Neural cell (in vitro differentiated cells): ENCODE measurements at places on chromosomes 11 and 22. TPM values are rescaled to one million over a fixed set of nuclear protein-coding genes. Genes with fewer than 3 reads are reported as not detected.

The RTN4RL2 gene
- 0.24 and 0.66 TPM in 2 replicates for polyA plus RNA-seq

The ZNRF3 gene
- 2.6 and 2.9 TPM in 2 replicates for polyA plus RNA-seq

The PIH1D2 gene
- 4.7 and 12.2 TPM in 2 replicates for polyA plus RNA-seq

The APOBEC3F gene
- not detected in 2 replicates for polyA plus RNA-seq

The OR10A2 gene
- not detected in 2 replicates for polyA plus RNA-seq

The ZP1 gene
- polyA plus RNA-seq: 0.62 and 1.5 TPM in 2 replicates

The AP5B1 gene
- polyA plus RNA-seq: 0.52 and 1.3 TPM in 2 replicates

The PPP6R3 gene
- 111 and 140 TPM in 2 replicates for polyA plus RNA-seq

The ADM2 gene
- polyA plus RNA-seq: not detected in 2 replicates

The CARD10 gene
- polyA plus RNA-seq: 0.36 TPM in 1 of 2 replicates, not detected in the other

The C11orf16 gene
- not detected in 2 replicates for polyA plus RNA-seq

The MMP8 gene
- polyA plus RNA-seq: not detected in 2 replicates

The PIK3IP1 gene
- 32.0 and 38.4 TPM in 2 replicates for polyA plus RNA-seq

The TRIM3 gene
- 81.7 and 120 TPM in 2 replicates for polyA plus RNA-seq

The SEC14L3 gene
- polyA plus RNA-seq: not detected in 2 replicates

The ZNF214 gene
- 6.9 and 7.6 TPM in 2 replicates for polyA plus RNA-seq

The CCDC87 gene
- 0.48 TPM in 1 of 2 replicates, not detected in the other for polyA plus RNA-seq

The CARD16 gene
- not detected in 2 replicates for polyA plus RNA-seq

The OVOL1 gene
- polyA plus RNA-seq: not detected in 2 replicates

The OR4A16 gene
- polyA plus RNA-seq: not detected in 2 replicates

The SMC1B gene
- polyA plus RNA-seq: not detected in 2 replicates

The OR8A1 gene
- not detected in 2 replicates for polyA plus RNA-seq

The KDM4E gene
- not detected in 2 replicates for polyA plus RNA-seq

The DEUP1 gene
- polyA plus RNA-seq: 0.46 TPM in 1 of 2 replicates, not detected in the other

The CLMP gene
- 0.14 TPM in 1 of 2 replicates, not detected in the other for polyA plus RNA-seq

The ARHGEF17 gene
- polyA plus RNA-seq: 7.0 and 7.9 TPM in 2 replicates

The SELENOO gene
- 42.0 and 54.2 TPM in 2 replicates for polyA plus RNA-seq

The SCGB1D2 gene
- polyA plus RNA-seq: not detected in 2 replicates

The TRIM6 gene
- not detected in 2 replicates for polyA plus RNA-seq

The ZDHHC24 gene
- polyA plus RNA-seq: 14.9 and 15.9 TPM in 2 replicates

The CHRM1 gene
- not detected in 2 replicates for polyA plus RNA-seq

The TRIM51 gene
- polyA plus RNA-seq: not detected in 2 replicates
